ENCODE measurements at places on chromosomes 2 and 18.

GRCh38 chr2:74037379-74037860 lies 52.7 kb downstream of the TET3 start:
- no peak for DNase-seq

DNA sequence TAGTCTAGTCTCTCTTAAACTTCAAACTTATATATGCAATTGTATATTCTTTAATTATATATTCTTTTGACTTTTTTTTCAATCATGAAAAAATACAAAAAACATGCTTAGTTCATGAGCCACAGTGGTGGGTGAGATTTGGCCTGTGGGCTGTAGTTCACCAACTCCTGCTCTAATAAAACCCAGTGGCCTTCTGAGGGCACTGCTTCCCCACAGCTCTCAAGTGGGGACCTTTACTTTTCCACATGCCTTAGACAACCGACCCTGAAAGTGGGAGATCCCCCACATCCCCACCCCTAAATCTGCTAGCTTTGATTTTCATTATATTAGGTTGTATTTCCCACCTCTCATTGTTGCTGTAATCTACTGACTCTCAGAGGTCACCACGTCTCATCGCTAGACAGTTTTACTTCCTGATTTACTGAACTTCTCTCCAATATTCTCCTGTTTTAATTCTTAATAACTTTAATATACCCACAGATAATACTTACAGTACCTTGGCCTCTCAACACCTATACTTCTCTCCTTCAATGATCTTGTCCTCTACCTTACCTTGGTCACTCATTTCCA lies 57.3 kb downstream of the ROCK1 start:
- DNase-seq = no peak

GRCh38 chr2:136238286-136239078 lies 120.5 kb upstream of the CXCR4 start:
- DNase-seq = no peak

DNA sequence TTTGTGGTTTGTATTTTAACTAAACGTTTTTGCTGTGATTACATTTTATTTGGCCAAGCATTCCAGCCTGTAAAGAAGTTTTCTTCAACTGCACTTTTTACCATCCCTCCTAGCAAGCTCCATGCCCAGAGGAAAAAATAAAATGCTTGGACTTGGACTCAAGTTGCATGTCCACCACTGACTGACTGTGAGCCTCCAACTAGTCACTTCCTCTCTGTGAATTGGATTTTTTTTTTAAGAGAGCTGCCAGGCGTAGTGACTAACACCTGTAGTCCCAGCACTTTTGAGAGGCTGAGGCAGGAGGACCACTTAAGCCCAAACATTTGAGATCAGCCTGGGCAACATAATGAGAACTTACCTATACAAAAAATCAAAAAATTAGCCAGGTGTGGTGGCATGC lies 1185.2 kb upstream of the PIK3C3 start:
- DNase-seq = no peak

Measured in HT-29 (cell line).